IMR-90 (cell line): ENCODE measurements at places on chromosomes 5 and 9. TPM values are rescaled to one million over a fixed set of nuclear protein-coding genes. Genes with fewer than 3 reads are reported as not detected.

Gene LHFPL2
- total RNA-seq = 11.1 and 11.3 TPM in 2 replicates

GRCh38 chr9:93830606-93831005 lies 124.5 kb downstream of the BARX1 start:
- DNase-seq = no peak

DNA sequence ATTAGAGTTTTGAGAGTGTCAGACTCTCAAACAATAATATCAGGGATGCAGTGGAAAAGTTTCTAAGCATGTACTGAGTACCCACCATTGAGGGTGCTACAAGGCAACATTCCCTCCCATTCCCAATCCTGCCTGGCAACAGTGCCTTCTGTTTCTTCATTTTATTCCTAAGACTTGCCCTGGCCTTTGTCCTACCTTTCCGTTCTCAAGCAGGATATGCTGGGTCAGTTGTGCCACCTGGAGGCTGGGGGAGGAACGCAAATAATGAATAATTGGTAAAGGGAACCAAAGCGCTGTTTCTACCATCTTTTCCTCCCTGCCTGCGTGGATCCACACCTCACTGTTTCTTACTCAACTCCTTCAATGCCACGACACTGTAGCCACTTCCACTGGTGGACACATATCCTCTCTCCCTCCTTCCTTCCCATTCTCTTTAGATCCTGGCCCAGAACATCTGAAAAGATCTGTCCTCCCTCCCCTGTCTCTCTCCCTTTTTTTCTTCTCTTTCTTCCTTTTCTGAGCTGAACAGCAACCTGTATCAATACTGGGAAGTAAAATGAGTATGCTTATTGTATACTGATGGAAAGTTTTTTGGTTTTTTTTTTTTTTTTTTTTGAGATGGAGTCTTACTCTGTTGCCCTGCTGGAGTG lies 149.5 kb downstream of the C9orf152 start:
- peak; percentile 52 for DNase-seq

GRCh38 chr9:136090768-136091581 lies 4.1 kb downstream of the NACC2 start:
- DNase-seq = no peak

GRCh38 chr9:92722386-92723298 lies 42.0 kb downstream of the BICD2 start:
- DNase-seq = no peak

- DNase-seq = no peak
These were observed 3.6 kb upstream of the ENG start for GRCh38 chr9:127858041-127858512.
